ENCODE measurements at places on chromosomes 1 and 21.
A peak's percentile ranks its signal among the peaks of the same experiment; 100 is the strongest.

GRCh38 chr1:206833801-206834200 is 31.6 kb upstream of the IL20 start:
- no peak for DNase-seq

- peak; percentile 76 for DNase-seq
Observed at GRCh38 chr1:236608930-236609726, 4.8 kb upstream of the HEATR1 start.

GRCh38 chr1:183632114-183632513 is 3.5 kb downstream of the ARPC5 start:
- no peak for DNase-seq

DNA sequence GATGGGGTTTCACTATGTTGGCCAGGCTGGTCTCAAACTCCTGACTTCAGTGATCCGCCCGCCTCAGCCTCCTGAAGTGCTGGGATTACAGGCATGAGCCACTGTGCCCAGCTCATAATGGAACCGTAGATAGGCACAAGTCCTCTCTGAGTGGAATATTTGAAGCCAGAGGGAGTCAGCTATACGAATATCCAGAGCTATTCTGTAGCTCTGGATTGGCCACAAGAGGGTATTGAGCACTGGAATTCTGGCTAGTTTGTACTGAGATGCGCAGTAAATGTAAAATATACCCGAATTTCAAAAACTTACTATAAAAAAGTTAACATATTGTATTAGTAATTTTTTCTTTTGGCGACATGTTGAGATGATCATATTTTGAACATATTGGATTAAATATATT is 851 bp upstream of the VPS13D start:
- no peak for DNase-seq

DNA sequence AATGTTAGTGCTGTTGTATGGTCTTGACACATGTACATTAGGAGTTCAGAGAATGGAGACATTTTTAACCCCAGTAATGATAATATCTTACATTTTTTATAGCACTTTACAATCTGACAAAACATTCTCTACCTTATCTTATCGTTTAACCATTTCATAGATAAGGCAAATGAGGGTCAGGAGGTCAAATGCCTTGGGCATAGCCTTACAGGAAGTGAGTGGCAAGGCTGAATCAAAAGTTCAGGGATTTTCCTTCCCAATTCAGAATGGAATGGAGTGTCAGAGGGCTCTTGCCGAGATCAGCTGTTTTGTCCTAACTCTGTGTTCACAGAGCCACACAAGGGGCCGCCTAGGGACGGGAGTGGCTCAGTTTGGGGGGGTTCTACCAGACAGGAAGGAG is 57.6 kb upstream of the AK4 start:
- no peak for DNase-seq

- DNase-seq, result peak; percentile 37
Observed at GRCh38 chr21:37006486-37007291, at the start of gene RIPPLY3. Gene RIPPLY3 (plus strand): TSS chr21:37006702. CDS start chr21:37006773, 71 bp downstream.

- no peak for DNase-seq
Observed at GRCh38 chr1:63407002-63407401, 39.6 kb downstream of the ALG6 start.

- peak; percentile 85 for DNase-seq
Observed at GRCh38 chr1:26799479-26800142, 11.9 kb downstream of the PIGV start.

DNA sequence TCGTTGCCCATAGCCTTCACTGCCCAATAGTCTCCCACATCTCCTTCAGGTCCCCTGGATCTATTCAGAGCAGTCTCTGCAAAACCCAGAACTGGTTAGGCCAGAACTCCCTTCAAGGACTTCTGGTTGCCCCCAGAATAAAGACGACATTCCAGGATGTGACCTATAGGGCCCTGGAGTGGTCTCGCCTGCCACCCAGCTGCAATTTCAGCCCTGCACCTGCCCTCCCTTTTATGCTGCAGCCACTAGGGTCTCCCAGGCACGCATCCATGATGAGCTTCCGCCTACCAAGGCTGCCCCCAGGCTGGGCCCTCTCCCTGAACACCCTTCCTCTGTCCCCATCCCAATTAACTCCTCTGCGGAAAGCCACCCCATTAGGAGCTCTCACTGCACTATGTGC is 7.2 kb upstream of the TSPEAR start:
- DNase-seq, result peak; percentile 10

- DNase-seq, result no peak
Observed at GRCh38 chr1:206455666-206456344, 14.5 kb upstream of the IKBKE start.

DNA sequence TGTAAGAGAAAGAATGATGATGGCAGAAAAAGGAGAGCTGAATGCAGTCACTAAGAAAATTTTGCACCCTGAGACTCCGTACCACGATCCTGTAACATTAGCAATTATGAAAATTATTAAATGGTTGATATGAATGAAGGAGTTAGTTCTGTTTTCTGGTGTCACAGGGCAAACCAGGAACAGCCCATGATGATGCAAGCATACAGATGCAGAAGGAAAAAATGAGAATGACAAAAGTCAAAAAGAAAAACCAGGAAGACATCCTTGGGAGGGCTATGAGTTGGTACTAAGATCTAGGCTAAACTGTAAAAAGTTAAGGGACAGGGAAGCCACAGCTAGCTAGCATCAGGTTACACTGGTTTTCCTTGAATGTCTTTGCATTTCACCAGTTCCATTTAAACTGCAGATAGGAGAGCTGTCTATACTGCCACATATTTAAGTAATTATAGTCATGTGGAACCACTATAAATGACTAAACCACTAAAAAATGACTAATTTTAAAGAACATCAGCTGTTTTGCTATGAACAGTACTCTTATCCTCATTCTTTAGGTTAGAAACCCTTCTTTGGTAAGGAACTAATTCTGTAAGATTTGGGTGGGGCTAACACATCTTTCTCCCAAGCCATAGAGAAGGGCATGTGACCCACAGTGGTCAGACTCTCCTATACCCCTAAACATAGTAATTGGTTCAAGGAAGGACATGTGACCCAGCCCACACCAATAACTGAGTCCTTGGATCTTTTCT is 11.4 kb downstream of the DOCK7 start:
- DNase-seq, result no peak

DNA sequence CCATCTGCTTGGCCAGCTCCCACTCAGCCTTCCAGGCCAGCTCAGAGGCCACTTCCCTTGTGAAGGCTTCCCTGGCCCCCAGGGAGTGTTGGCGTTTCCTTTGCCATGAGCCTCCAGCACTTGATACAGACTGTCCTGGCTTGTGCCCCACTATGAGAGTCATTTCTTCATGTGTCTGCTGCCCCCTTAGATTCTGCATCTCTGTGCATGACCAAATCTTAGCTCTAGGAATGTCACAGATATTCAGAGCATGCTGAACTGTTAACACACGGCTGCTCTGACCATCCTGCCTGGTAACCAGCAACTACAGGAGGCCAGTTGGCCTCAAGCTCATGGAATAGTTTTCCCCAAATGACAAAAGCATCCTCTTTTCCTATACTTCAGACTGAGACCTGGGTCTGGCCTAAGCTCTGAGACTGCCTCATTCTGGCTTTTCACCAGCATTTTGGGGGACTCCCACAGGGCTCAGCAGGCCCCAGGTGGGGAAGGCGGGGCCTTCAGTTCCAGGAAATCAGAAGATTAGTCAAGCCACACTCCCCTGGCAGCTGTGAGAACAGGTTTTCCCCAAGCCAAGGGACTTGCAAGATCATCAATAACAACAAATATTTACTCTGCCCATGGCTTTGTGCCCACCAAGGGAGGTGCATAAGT is 182.6 kb upstream of the EDN2 start:
- no peak for DNase-seq

GRCh38 chr1:67722292-67722944 is 37.4 kb downstream of the GADD45A start:
- DNase-seq, result no peak

DNA sequence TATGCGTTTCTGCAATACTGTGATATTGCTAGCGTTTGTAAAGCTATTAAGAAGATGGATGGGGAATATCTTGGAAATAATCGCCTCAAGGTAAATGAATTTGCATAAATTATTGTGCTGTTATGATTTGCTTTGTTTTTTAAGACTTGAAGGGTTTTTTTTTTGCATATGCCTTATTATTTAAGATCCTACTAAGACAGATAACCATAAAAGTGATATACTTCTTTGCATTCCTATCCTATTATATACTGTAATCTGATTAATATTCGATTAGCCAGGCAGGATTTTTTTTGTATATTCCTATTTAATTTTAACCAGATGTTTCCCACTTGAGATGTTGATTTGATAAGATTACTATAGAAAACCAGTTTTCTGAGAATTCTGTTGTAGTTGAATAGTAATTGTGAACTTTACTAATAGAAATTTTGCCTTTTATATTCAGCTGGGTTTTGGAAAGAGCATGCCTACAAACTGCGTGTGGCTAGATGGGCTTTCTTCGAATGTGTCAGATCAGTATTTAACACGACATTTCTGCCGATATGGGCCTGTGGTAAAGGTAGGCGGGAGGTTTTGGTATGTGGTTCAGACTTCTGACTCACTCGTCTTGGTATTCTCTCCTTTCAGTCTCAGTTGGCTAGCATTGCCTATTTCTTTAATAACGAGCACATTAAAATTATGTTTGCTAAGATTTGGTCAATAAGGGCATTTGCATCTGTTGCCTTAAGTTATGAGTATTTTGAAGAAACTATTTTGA is 56.8 kb downstream of the ZBTB17 start:
- DNase-seq, result no peak

- no peak for DNase-seq
Observed at GRCh38 chr1:169650551-169650950, 20.6 kb upstream of the SELP start.

GRCh38 chr1:172085317-172085716 is 244.0 kb downstream of the DNM3 start:
- no peak for DNase-seq

GRCh38 chr1:198530953-198531352 is 9.5 kb downstream of the ATP6V1G3 start:
- DNase-seq, result no peak

DNA sequence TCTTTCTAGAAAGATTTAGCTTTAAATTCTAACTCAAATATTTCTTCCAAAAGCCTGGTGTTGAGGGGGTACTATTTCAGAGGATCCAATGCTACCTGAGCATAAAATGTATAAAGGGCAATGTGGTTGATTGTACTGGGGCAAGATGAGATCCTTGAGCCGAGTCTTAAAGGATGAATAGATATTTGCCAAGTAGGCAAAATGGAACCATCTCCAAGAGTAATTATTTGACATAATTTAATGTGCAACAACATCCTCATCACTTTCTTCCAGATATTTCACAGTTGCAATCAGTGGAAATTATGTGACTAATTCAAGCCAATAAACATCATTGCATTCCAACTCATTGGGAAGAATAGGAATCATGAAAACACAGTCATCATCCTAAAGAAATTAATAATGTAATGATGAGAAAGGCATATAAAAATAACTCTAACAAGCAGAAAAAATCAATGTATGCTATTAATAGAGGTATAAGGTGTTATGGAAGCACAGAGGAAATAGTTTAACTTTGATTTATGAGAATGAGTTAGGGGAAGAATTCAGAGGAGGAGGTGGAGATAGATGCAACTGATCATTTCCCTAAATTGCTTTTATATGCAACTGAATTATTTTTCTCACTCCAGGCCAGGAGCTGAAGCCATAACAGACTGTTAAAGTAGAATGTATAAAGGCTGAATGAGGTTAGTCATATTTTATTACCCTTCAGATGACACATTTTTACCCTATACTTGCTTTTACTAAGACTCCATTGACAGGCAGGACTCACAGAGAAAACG is 30.0 kb upstream of the RGS4 start:
- DNase-seq, result no peak

- no peak for DNase-seq
Observed at GRCh38 chr1:167532375-167532774, 14.0 kb upstream of the CD247 start.

GRCh38 chr1:87151500-87152421 is 176.9 kb upstream of the LMO4 start:
- DNase-seq, result peak; percentile 87

DNA sequence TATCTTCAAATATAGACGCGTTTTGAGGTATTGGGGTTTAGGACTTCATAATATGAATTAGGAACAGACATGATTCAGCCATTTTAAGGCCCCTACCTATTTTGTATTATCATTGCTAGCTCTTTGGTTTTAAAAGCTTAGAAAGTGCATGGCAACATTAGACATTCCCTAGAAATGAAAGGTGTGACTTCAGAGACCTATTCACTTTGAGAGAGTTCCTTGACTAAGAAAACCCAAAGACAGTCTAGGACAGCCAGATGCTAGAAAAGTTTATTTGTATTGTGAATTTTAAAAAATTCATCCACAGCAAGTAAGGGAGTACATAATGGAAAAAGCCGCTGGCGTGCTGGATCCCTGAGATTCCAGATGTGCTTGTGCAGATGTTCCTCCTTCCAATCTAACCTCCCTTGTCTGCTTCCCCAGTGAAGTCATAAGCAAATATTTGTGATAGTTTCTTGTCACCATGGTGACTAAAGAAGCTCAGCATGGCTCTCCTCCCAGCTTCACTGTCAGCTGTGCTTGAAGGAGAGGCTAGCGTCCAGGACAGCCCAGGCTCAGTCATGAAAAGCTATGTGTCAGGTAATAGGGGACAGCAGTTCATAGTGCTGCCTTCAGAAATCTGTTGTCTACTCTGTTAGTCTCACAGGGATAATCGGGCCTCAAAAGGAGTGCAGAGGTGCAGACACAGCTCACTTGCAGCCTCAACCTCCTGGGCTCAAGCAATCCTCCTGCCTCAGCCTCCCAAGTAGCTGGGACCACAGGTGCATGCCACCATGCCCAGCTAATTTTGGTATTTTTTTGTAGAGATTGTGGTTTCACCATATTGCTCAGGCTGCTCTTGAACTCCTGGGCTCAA is 34.8 kb downstream of the KPNA6 start:
- DNase-seq, result peak; percentile 89

GRCh38 chr1:201350884-201351283 is 26.6 kb downstream of the TNNT2 start:
- DNase-seq, result no peak

DNA sequence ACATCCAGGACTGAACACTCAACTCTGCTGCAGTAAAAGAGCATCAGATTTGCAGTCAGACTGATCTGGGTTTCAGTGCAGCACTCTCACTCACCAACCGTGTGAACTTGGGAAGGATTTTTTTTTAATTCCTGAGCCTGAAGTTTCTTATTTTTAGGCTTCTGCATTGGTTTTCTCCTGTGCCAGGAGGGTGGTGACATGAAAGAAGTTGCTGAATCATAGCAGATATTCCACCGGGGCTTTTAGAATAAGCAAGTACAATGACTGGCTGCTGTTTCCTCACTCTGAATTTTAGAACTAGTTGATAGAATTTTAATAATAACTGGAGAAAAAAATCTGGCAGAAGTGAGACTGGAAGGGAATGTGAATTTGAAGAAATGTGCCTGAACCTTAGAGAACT is 11.6 kb downstream of the ADAM30 start:
- no peak for DNase-seq
